H4 (cell line): ENCODE measurements at places on chromosomes 4 and X.

GRCh38 chr4:125315576-125316400 lies 1.0 kb downstream of the FAT4 start:
- peak; percentile 20 for DNase-seq

- DNase-seq: no peak
Measured at GRCh38 chrX:51851507-51852085, 41.8 kb upstream of the MAGED1 start.

DNA sequence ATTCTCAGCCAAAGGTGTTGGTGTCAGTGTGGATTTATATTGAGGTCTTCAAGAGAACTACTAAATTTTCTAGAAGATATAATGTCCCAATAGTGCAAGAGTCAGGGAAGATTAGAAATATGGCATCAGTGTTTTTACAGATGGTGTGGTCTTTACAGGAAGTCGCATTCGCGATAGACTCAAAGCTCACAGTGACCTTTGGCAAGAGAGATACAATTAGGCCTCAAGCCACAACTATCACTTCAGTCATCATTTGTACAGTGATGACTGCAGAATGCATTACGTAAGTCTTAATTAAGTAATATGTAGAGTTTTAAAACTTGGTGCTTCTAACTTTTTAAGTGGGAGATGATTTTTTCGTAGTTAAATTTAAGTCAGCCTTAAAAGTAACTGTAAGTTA lies 237.2 kb upstream of the FSTL5 start:
- no peak for DNase-seq

DNA sequence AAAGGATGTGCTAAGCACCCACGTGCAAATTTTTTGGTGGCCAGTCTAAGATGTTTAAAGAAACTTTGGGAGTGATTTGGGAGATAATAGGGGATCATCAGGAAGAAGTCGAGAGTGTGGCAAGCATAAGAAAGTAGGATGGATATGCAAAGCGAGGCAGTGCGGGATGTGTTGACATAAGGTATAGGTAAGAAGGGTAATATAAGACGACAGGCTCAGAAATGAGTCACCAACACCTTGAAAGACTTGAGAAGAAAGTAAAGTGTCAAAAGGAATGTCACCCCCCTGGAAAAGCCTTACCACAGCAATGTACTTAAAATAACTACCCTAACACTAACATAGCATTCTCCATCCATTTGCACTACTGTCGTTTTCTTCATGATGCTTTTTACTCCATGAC lies 69.8 kb upstream of the BMP2K start:
- no peak for DNase-seq
